ENCODE measurements at places on chromosomes 1 and 21.

- peak; percentile 40 for DNase-seq
Observed at GRCh38 chr1:227318016-227318852, at the start of gene CDC42BPA. Gene CDC42BPA (minus strand): TSS chr1:227318492. CDS start chr1:227317182, 1,310 bp downstream.

GRCh38 chr1:162857850-162858249 is 3.1 kb downstream of the CCDC190 start:
- DNase-seq: no peak

DNA sequence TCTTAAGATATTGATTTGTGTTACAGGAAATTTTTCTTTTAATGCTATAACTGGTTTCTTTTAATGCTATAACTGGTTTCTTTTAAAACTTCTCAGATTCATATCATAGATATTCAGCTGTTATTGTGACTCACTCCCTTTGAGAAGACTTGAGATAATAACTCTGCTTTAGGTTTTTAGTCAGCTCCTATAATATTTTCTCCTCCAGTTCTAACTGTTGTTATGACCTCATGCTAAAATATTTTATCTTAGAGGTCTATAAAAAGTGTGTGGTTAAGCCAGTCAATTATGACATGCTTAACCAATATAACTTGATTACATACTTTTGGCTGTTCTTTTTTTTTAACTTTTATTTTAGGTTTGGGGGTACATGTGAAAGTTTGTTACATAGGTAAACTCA is 280.2 kb downstream of the PTGER3 start:
- no peak for DNase-seq

DNA sequence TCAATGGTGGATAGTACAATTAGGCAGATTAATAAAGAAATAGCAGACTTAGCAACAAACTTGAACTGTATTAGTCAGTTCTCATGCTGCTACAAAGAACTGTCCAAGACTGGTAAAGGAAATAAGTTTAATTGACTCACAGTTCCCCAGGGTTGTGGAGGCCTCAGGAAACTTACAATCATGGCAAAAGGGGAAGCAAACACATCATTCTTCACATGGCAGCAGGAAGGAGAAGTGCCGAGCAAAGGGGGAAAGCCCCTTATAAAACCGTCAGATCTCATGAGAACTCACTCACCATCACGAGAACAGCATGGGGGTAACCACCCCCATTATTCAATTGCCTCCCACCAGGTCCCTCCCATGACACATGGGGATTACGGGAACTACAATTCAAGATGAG is 27.1 kb upstream of the PDE4B start:
- no peak for DNase-seq

DNA sequence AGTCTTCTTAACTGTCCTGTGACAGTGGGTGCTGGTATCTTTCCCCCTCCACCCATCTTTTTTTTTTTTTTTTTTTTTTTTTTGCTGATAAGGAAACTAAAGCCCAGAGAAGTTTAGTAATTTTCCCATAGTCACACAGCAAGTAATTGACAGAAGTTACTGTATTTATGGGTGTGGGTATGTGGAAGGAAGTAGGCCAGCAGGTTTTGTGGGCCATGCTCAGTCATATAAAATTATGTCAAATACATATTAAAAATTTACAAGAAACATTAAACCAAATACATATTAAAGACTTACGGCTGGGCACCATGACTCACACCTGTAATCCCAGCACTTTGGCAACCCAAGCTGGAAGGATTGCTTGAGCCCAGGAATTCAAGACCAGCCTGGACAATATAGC is 51.5 kb downstream of the KAZN start:
- DNase-seq: no peak

DNA sequence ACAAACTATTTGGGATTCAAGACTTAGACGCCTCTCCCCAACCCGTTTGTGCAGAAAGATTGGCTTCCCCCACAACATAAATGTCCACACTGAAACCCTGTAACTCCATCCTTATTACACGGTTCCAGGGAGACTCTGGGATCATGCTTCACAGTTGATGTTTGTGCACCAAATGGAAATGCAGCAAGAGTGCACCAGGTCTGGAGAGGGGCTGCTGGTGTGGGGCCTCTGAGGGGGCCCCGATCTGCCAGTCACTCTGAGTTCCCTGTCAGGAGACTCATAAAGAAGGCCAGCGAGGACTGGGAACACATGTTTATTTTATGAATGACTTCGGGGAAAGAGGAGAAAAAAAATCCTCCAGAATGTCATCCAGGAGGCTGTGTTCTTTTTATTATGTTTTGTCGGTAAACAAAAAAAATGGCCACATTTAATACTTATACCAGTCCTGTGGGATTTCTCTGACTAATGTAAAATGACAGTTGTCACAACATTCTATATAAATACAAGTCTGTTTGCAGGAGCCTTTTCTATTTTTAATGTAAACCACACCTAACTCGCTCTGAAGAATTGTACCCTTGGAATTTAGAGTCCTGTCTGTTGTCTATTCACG is 439.1 kb upstream of the VAMP3 start:
- DNase-seq: no peak

DNA sequence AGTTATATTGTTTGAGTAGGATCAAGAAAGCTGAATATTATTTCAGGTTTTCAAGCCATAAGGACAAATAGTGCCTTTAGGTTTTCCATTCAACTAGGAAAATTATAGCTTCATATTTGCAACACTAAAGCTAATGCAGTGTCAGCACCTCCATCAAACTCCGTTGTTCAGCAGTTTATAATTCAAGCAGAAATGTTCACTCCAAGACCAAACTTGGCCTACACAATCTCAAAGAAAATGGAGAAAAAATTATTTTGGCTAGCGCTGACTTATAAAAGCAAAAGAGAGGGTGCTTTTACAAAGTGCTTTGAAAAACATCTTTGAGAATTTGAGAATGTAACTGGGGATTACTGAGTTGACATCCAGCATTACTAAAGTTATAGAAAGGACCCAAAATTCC is 1.4 kb downstream of the SPAG17 start:
- DNase-seq: no peak

GRCh38 chr1:163864207-163864606 is 542.5 kb downstream of the NUF2 start:
- DNase-seq: no peak

- DNase-seq: no peak
Observed at GRCh38 chr1:155871390-155871789, 12.0 kb downstream of the SYT11 start.

GRCh38 chr1:28248273-28249012 is 10.9 kb upstream of the SESN2 start:
- peak; percentile 89 for DNase-seq

DNA sequence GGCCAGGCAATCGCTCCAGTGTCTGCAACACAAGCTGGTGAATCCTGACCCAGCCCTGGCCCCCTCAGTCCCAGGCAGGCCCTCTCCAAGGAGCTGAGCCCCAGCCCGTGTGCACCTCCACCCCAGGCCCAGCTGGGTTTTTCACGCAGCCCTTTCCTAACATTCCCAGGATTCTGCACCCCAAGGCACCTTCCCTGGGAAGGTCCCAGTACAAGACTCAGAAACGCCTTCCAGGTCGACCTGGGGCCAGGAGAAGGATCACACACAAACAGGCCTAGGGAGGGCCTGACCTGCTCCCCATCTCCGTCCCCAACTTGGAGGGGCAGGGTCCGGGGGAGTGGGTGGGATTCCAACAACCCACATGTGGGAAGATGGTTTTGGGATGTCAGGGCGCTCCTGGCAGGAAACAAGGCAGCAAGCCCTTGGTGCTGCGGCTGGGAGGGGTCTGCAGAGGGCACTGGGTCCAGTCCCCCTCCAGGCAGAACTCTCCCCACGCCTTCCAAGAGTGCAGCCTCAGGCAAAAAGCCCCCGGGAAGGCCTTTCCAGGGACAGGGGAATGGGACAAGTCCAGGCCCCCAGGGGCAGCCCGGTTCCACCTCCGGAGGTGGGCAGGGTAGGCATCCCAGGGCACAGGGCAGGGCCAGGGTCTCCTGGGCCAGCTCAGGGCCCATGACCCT is 58.3 kb downstream of the KCNAB2 start:
- no peak for DNase-seq

GRCh38 chr1:34263406-34263805 is 86.7 kb downstream of the C1orf94 start:
- no peak for DNase-seq

DNA sequence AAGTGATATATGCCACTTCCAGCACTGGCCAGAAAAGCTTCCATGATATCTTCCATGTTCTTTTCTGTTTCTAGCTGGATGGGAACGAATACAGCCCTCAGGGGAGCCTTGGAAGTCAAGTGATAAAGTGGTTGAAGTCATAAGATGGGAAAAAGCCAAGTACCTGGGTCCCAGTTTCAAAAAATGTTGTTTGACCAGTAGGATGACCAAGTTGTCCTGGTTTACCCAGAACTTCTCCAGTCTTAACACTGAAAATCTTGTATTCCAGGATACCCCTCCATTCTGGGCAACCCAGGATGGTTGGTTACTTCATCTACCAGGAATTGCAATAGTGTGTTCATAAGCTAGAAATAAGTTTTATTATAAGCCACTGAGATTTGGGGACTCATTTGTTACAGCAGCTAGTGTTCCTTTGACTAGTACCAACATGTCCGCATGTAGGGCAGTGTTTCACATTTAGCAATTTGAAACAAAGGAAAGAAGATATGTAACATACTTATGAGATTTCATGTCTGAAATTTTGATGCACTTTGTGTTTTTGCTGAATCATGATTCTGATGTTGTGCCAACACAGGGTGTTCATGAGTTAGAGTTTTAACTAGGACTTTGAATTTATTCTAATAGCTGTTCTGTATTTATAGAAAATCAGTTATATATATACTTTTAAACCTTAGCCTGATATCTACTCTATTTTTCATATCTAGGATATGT is 139.9 kb downstream of the TPR start:
- no peak for DNase-seq

GRCh38 chr21:44919111-44919912 is 1.4 kb downstream of the ITGB2 start:
- no peak for DNase-seq

GRCh38 chr1:151578941-151579340 is 32.9 kb upstream of the SNX27 start:
- no peak for DNase-seq

- no peak for DNase-seq
Observed at GRCh38 chr1:197341626-197342025, 73.6 kb downstream of the CRB1 start.

DNA sequence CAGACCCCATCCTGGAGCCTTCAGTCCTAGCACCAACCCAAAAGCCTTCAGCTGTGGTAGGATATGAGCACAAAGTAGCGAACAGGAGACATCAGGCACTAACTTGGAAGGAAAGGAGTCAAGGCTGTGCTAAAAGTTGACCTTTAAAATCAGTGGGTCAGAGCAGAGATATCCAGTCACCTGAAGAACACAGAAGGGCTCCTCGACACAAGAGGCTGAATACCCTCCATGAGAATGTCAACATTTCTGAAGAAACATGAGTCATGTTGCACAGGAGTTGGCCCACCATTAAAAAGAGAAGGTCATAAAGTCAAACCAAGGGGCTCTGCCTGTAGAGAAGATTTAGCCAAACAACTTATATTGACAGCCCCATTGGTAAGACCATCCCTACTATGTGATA is 172.5 kb downstream of the PLPP3 start:
- no peak for DNase-seq

- no peak for DNase-seq
Observed at GRCh38 chr1:158311066-158311465, 20.3 kb downstream of the CD1B start.

DNA sequence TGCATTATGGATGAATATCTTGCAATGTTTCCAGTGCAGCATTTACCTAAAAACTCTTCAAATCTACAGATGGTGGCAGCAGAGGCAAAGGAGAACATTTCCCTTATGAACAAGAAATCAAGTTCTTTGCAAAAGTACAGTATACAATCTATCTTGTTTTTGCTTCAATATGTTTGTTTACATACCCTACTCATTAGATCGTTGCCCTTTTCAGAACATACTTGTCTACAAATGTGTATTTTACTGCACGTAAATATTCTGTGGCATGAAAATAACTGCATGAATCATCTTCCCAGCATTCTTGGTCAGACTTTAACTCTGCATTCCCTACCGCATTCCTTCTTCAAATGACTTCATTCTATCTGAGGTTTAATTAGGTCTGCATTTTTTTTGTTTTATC is 212.7 kb downstream of the ZP4 start:
- DNase-seq: no peak

- DNase-seq: no peak
Observed at GRCh38 chr1:35598895-35599294, 25.8 kb downstream of the TFAP2E start.

- no peak for DNase-seq
Observed at GRCh38 chr1:211493133-211493871, 1.3 kb upstream of the RD3 start.

- DNase-seq: no peak
Observed at GRCh38 chr1:22636353-22636752, at the start of gene C1QA. Gene C1QA (plus strand): TSS chr1:22636628. CDS start chr1:22637617, 989 bp downstream.

- no peak for DNase-seq
Observed at GRCh38 chr1:162328512-162328911, 48.1 kb downstream of the SPATA46 start.

GRCh38 chr1:74328851-74329250 is 93.7 kb downstream of the TNNI3K start:
- DNase-seq: no peak

DNA sequence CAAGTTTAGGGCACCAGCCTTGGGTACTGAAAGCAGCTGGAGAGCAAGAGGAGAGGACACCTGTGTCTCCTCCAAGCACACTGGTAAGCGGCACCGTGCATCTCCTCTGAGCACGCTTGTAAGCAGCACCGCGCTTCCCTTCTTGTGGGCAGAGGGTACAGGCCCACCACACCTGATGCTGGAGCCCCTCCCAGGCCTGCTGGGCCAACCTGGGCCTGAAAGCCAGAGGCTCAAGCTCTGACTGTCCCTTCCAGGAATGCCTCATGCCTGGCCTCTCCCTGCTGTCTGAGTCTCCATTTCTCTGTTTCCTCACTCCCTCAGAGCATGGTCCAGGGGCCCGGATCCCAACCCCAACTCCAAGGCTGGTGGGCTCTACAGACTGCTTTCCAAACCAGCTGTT is 25.9 kb downstream of the DMBX1 start:
- no peak for DNase-seq

- DNase-seq: peak; percentile 51
Observed at GRCh38 chr21:20997636-20998455, at the start of gene NCAM2. Gene NCAM2 (plus strand): TSS chr21:20998409.

- DNase-seq: no peak
Observed at GRCh38 chr1:30995990-30996612, 69.4 kb downstream of the PUM1 start.

GRCh38 chr1:8351693-8352470 is 34.0 kb downstream of the SLC45A1 start:
- DNase-seq: no peak

DNA sequence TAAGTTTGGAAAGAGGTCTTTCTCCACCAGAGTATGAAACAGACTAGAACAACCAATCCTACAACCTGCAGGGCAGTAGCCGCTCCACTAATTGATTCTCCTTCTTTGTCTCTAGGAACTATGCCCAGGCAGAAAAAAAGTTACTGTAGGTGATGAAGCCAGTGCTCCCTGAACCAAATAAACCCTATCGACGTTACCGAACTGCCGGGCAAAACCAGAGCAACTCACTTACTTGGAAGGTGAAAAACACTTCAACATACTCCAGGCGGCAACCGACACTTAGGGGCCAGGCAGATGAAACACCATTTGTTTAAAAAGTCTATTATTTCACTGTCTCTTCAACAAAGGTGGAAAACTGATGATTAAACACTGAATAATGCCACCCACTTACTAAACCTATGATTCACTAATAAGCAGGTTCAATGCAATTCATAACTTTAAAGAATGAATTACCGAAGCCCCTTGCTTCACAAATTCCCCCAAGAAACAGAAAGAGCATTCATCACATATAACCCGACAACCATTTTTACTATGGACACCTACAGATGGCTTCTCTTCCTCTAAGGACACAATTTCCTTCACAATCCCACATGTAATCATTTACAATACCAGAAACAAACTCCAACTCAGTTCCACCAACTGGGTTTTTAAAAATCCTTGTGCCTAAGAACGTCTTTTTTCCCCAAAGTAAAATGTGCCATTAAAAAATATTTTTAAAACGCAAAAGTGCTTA is 1.6 kb downstream of the NRIP1 start:
- peak; percentile 34 for DNase-seq
